ENCODE measurements at places on chromosomes 4 and X.

DNA sequence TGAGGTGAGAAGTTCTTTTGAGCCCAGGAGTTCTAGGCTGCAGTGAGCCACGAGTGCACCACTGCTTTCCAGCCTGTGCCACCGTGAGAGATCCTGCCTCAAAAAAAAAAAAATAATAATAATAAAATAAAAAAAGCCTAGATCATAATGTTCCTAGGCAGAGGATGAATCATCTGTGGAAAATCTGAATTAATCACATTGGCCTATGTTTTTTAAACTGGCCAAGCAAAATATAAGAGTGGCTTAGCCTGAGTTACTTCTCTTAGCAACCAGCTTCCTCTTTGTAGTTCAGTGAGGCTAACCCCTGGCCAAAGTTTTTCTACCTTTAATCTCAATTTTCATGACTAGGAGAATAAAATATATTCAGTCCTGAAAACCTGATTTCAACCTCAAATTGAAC lies 614.6 kb downstream of the PPP4R3C start:
- DNase-seq, result no peak

GRCh38 chrX:109954333-109954732 lies 48.6 kb upstream of the TMEM164 start:
- DNase-seq, result peak; percentile 2

- DNase-seq, result no peak
These were observed 7.6 kb upstream of the JADE3 start for GRCh38 chrX:46904626-46905025.

DNA sequence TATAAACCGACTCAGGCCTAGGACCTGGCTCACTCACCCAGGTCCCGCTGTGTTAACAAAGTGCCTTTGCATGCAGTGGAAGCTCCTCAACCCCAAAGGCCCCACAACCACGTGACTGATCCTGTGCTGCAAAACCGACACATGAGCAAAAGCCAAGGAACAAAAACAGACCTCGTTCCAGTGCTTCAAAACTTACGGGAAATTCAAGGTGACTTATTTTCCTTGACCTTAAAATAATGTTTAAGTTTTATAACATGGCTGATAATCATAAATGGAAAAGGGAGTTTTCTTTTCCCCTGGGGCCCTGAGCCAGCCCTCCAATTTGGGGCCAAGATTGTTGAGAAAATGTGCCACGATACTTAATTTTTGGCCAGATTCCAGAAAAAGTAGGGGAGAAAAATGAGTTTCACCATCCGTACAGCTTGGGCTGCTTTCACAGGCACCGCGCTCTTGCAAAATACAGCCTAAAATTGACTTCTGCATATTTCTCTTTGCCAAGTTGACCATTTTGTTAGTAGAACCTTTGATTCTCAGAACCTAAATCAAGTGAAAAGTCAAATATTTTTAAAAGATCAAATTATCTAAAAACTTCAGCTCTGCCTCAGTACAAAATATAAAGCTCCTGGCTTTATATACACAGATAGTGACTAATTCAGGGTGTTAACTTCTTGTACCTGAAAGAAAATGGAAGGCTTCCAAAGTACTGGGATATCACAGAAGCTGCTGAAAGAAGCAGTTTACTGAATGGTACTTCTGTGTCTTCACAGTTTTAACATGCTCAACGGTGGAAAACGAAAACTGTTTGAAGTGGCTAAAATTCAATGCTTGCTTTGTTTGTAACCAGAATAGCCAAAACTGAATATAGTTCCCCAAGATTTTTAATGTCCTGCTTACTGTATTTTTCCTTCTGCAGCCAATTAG lies 93.8 kb downstream of the APBB2 start:
- DNase-seq, result no peak

- no peak for DNase-seq
These were observed 326.4 kb downstream of the SLITRK2 start for GRCh38 chrX:146144039-146144438.

DNA sequence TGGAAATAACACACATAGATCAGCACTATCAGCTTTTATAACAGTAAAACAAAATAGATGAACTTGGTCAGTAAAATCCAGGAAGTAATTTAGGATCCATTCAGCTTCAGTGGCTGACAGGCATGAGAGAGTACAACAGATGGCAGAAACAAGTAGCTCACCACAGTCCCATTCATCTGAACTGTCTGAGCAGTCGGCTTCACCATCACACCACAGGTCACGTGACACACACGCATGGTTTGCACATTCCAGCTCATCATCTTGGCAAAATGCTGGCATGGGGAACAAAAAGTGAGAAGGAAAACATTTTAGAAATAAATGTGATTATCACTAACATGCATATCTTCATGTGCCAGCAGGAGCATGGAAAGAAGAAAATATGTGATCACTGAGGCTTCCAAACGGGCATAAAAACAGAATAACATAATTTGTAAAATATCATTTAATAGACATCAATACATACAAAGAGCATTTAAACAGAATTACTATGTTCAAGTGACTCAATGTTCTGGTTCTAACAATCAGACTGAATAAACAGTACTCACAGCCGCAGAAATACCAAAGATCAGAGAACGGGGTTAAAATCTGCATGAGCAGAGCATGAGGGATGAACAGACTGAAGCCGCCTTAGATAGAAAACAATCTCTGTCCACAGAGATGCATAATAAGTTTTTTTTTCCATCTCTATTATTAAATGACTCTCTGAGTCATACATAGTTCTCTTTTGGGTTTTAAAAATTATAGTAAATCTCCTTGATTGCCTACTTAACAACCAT lies 158.1 kb downstream of the ATP10D start:
- no peak for DNase-seq

DNA sequence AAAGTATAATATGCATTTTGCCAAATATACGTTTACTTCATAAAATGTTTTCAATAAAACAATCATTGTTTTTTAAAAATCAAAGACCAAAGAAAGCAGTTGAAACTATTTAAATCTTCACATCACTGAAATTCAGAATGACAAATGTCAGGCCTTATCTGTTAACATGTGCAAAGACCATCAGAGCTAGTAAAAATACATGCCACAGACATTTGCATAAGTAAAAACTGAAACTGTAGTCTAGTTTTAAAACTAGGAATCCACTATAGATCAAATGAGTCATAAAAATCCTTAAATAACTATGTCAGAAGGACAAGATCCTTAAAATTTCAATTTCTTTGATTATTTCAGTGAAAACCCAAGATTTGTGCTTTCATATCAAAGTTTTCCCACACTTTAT lies 24.8 kb downstream of the KLHL15 start:
- DNase-seq, result no peak

- no peak for DNase-seq
These were observed 11.8 kb upstream of the TASL start for GRCh38 chrX:30589146-30589888.

- no peak for DNase-seq
These were observed 18.5 kb upstream of the RBM47 start for GRCh38 chr4:40648131-40648530.

DNA sequence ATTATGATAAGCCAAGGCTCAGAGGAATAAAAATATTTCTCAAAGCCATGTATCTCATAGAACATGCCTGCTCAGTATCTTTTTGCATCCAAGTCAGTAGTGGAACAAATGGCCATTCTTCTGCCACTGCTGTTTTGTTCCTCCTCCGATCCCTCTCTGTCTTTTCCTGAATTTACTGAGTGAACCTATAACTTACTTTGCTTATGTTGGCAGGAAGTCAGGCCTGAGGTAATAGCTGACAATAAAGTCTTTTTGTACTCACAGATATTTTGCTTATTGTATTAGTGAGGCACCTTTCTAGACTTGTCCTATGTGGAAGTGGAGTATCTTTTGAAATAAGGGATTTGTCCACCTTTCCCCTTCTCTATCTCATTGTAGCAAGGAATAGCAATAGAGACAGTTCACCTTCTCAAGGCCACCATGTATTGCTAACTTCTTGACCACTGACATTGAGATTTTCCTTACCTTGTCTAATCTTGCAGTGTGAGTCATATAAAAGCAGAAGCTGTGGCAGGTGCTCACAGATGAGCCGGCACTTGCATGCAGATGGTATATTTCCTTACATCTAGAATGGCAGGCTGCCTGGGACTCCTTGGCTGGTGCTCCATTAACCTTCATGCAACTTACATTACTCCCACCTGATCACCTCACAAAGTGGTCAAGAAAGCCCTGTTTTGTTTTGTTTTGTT lies 68.2 kb downstream of the AGTR2 start:
- no peak for DNase-seq
